CD4-positive, alpha-beta T cell treated with Interleukin-1 beta for 1 hour (primary cell): ENCODE measurements at places on chromosomes 12 and 14.
A peak's percentile ranks its signal among the peaks of the same experiment; 100 is the strongest.

DNA sequence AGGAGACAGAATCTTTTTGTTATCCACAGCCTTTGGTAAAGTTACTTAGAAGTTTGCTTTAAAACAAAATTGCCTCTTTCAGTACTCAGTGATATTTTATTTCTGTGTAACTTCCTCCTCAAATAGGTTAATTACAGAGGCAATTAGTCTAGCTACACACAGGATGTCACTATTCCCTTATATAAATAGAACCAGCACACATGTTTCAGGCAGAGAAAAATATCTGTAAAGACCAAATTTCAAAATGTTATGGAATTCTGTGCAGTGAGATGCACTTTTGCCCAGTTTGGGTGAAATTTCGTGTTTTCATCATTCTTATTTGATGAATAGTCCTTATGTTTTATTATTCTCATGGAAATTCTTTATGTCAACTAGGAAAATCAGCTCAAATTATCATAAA, 410.6 kb upstream of the SOX5 start:
- no peak for DNase-seq

DNA sequence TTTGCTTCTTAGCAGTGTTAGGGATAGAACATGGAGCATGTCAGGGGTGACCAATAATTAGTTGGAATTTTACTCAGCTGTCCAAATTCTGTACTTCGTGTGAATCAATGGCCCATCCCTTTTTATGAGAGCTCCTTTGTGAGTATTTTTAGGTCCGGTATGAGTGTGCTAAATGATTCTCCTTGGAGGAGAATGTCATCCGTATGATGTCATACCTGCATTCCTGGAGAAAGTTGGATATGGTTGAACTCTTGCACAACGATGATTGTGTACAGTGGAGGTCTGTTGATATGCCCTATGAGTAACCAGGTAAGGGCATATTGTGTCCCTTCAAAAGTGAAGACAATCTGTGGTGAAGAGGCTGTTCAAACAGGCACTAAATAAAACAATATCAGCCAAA, 400.8 kb downstream of the GXYLT1 start:
- no peak for DNase-seq

DNA sequence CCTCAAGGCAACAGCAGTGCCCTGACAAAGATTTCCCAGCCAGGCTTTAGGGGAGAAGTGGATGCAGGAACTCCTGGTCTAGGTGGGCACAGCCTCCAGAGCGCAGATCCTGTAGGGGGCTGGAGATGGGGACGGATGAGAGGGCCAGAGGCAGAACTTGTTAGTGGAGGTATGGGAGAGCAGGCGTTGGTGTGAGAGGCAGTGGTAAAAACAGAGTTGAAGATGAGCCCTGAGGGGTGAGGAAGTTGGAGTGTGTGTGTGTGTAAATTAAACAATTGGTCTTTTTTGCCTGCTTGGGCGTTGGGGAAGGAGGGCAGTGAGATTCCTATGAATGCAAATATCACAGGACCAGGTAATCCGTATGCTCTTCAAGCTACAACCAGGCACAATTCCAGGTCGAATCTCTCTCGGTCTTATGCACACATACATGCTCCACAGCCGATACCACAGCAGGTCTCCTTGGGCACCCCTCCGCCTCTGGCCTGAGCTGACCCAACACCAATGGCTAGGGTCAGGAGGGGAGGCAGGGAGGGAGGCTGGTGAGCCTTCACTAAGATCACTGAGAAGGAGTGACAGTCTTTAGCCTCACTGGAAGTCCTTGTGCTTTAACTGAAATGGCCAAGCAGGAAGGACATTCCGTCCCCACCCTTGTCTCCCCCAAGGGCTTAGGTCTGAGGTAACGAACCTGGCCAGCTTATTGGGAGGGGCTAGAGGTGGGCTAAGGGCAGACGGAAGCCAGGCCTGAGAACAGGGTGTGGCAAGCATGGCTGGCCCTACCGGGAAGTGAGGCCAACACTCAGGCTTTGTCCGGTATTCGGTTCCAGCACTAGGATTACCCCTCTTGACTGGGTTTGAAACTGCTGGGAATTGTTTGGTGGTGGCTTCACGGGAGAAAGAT, 1.5 kb upstream of the KRT7 start:
- DNase-seq = no peak

GRCh38 chr14:73100334-73100733, 36.0 kb upstream of the PSEN1 start:
- DNase-seq = no peak

DNA sequence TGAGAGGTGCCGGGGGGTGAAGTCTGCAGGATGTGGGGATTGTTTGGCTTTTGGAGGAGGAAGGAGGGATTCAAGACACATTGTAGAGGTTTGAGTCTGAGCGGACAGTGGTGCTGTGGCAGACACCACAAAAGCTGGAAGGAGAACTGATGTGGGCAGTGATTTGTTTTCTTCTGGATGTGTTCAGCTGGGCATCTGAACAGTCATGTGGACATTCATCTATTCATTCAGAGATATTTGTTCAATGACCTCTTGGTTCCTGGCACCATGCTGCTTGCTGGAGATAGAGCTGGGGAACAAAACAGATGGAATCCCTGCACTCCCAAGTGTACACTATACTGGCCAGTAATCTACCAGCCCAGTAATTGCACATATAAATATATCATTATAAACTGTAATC, 64.0 kb downstream of the PTPN11 start:
- no peak for DNase-seq

DNA sequence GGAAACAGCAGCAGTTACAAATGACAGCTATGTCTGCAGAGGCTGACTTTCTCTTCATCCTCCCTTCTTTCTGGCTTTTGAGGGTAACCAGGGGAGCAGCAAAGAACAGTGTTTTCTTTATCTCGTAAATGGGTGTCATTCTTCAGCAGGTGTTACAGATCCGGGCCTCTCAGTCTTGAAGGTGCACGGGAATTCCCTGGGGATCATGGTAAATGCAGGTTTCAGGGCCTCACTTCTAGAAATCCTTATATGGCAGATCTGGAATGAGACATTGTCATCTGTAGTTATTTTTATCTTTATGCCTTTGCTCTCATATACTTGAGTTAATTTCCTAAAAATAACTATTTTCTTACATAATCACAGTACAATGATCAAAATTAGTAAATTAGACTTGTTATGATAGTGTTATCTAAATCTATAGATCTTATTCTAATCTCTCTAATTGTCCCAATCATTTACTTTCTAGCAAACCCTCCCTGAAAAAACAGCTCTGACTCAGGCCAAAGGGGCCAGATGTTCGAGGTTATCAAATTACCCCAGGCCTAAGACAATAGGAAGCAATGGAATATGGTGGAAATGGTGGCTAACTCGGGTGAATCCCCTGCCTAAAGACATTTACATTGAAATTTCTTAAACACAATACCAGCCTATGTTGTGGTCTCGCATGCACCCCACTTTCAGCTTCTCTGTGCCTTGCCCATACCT, 145.0 kb downstream of the CAND1 start:
- no peak for DNase-seq

- DNase-seq = no peak
These were observed 26.0 kb upstream of the ATP2A2 start for GRCh38 chr12:110254971-110255540.

DNA sequence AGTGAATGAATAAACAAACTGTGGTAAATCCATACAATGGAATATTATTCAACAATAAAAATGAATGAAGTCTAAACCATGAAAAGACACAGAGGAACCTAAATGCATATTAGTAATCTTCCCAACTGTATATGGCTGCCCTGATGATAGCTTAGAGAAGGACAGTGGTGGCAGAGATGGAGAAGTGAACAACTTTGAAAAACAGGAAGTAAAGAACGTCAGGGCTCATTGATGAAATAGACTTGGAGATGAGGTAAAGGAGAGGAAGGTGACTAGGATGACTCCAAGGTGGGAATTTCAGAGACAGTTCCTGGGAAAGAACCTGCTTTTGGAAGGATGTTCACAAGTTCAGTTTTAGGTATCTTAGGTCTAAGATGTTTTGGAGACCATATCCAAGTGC, 36.3 kb upstream of the NT5DC3 start:
- no peak for DNase-seq

GRCh38 chr14:33767586-33768457, 183.1 kb downstream of the EGLN3 start:
- DNase-seq = no peak

GRCh38 chr12:795305-795704, 42.9 kb downstream of the WNK1 start:
- DNase-seq = no peak

DNA sequence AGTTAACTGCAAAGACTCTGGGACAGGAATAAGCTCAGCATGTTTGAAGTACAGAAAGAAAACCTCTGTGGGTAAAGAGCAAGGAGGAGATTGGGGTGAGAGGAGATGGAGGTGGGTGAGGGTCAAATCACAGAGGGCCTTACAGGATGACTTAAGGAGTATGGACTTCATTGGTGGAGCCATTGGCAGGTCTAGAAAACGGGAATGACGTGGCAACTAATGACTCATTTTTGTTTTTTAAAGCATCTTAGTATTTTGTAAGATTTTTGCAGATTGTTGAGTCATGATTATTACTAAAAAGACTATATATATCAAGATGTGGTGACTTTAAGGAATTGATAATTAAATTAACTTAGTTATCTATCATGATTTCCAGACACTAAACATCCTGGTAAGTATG, 18.5 kb downstream of the UTP20 start:
- DNase-seq = no peak

DNA sequence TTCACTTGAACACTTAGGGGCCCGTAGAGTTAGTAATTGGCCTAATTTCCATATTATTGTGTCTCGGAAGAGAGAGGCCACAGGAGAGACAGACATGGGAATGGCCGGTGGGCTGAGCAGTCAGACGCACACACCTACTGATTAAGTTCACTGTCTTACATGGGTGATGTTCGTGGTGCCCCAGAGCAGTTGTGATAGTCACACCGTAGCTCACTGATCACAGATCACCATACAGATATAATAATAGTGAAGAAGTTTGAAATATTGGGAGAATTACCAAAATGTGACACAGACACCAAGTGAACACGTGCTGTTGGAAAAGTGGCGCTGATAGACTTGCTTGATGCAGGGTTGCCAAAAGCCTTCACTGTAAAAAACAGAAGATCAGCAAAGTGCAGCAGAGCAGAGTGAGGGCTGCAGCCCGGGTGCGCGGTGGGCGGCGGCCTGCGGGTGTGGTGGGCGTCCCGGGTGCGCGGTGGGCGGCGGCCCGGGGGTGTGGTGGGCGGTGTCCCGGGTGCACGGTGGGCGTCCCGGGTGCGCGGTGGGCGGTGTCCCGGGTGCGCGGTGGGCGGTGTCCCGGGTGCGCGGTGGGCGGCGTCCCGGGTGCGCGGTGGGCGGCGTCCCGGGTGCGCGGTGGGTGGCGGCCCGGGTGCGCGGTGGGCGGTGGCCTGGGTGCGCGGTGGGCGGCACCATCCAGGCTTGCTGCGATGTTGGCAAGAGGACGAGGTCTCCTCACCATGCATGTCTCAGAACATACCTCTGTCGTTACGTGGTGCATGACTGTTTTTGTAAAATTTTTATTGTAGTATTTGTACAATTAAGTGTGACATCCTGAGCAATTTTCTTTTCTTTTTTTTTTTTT, 34.3 kb upstream of the TEX22 start:
- DNase-seq = peak; percentile 56

GRCh38 chr14:53956427-53957201, at the start of gene BMP4:
TSS of gene BMP4 (minus strand) at chr14:53956825. CDS start at chr14:53952222, 4,603 bp downstream.
- DNase-seq = no peak

DNA sequence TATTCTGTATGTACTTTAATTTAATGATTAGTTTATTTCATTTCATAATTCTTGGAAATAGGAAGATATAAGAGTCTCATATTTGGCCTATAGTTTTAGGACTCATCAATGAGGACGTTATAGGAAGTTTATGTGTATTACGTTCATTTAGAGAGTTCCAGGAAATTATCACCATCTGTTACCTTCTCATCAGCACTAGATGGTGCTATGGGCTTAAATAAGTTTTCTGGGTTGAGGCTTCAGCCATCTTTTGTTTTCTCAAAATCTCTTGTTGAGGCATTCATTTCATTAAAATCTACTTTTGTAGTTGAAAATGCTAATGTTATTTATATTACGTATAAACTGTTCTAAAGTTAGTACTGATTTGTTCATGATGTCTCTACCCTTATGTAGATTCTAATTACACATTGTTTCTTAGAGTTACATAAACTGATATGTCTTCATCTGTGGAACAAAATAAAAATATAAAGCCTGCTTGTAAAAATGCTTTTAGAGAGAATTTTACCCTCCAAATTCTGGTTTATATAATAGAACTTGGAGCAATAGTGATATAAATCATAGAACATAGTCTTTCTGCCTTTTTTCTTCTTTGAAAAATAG, 89.2 kb downstream of the CFAP54 start:
- peak; percentile 63 for DNase-seq

DNA sequence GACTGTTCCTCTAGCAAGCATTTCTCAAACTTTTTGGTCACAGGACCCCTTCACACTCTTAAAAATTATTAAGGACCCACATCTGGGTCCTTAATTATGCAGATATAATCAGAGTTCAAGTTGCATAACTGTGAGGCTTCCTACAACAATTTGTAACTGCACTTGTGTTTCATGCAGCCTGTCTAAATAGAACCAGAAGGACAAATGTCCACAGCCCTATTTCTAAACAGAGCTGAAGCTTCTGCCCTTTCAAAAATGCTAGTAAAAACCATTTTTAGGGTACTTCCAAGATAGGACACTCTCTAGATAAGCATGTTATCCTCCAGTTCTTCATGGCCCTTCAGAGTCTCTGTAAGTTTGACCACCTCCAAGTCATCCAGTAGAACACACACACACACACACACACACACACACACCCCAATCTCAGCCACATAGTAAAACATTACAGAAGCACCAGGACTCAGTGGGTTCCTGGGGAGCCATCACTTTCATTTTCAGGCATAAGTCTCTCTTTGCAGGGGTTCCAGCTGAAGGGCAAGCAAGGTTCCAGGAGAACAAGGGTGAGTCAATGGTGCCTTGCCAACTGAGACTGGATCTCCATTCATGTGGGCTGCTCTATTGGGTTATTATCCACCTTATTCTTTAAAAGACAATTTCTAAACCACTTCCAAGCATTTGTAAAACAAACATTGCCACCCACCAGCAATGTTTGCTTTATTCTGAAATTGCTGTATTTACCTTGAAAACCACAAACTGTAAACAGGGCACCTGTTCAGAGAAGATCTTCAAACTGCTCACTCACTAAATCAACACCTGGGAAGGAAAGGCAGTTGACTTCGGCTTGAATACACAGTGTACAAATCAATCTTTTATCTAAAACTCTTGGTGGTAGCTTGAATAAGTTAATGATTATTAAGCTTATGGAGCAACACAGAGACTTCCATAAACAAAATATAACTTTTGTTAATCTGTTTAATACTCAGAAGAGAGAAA, 64.1 kb downstream of the ITPR2 start:
- DNase-seq = no peak

- DNase-seq = no peak
These were observed 32.9 kb downstream of the RIN3 start for GRCh38 chr14:92546347-92547053.

DNA sequence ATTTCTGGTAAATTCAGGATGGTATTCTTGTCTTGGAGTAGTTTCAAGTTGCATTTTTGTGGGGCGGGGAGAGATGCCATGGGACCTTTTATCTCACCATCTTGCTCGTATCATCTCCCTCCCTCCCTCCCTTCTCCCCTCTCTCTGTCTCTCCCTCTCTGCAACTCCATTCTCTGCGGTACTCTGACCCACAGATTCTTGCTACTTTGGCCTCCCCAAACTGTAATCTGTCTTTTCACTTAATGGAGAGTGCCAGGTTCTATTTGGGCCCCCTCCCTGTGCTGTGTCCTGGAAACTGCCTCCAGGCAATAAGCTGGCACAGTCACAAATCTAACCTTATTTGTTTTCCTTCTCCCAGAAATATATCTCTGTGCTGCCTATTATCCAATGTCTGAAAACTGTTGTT, 175.2 kb downstream of the PAWR start:
- no peak for DNase-seq
